Stimulated activated CD8-positive, alpha-beta memory T cell treated with anti-CD3 and anti-CD28 coated beads, Interleukin-12 subunit alpha, Interleukin-12 subunit beta, amount 100 ng/mL, for 1 hour (primary cell): ENCODE measurements at places on chromosomes 6 and 20.

DNA sequence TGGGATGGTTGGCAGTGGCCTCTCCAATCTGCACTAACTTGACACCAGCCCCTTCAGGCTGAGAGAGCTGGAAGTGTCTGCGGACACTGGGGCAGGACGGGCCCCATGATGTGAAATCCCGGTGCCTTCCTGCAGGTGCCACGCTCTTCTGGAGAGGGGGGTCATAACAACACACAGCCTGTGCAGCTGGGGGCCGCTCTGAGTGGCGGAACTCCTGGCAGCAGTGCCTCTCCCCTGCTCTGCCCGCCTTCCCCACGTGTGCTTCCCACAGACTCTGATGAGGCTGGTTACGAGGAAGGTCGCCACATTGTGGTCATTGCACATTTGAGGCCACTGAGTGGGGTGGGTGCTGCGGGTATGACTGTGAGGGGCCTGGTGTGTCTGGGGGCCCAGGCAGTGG is 145.2 kb downstream of the DTNBP1 start:
- no peak for DNase-seq

GRCh38 chr20:25005661-25006060 is 13.1 kb upstream of the APMAP start:
- no peak for DNase-seq

DNA sequence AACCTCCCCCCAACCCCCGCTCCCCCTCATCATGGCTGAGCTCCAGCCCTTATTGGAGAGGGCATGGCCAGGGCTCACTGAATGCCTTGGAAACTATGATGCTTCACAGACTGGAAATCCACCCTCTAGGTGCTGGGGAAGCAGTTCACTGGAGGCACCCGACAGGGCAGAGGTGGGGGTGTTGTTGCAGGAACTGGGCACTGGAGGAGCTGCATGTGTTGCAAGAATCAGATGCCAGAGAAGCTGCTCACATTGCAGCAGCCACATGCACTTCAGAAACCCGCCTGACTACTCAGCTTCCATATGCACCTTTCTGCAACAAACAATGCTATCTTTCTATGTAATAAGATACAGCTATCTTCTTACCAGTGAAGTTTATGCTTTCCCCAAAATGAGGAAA is 7.9 kb upstream of the TBPL1 start:
- DNase-seq, result no peak

GRCh38 chr20:35663516-35664465 is 909 bp downstream of the CPNE1 start:
- DNase-seq, result peak; percentile 28

DNA sequence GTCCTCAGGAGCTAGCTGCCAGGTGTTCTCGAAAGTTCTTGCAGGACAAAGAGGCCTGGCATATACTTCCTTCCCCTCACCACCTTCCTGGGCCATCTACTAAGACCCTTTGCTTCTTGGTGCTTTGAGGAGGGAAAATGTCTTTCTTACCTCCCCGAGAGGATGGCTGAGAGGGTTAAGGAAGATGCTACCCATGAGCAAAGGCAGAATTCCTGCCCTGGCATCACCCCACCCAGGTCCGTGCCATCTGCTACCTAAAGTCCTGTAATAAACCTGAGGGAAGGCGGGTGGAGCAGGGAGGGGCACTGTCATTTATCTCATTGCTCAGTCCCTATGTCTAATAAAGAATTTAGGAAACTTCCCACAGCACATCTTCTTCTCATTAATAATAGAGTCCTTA is 16.2 kb downstream of the GFOD1 start:
- DNase-seq, result no peak

- DNase-seq, result no peak
These were observed 181.0 kb downstream of the LRFN2 start for GRCh38 chr6:40406175-40406574.

- DNase-seq, result no peak
These were observed 370.3 kb upstream of the JARID2 start for GRCh38 chr6:14875481-14876063.

GRCh38 chr6:93453956-93454355 is 34.6 kb upstream of the EPHA7 start:
- DNase-seq, result no peak

DNA sequence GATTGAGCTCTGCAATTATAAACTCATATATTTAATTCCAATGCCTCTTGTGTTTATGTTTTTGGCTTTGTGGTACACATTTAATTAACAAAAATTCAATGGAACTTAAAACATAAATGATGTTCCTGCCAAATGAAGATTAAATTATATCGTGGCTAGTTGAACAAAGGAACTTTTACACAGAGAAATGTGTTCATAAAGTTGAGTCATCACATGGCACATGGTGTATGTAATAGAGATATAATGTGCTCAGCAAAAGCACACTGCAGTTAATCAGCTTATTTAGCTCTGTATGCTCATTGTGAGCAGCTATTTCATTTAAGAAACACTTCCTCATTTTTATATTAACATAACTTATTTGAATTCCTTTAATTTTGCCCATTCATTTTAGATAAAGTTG is 1295.6 kb upstream of the CITED2 start:
- no peak for DNase-seq

DNA sequence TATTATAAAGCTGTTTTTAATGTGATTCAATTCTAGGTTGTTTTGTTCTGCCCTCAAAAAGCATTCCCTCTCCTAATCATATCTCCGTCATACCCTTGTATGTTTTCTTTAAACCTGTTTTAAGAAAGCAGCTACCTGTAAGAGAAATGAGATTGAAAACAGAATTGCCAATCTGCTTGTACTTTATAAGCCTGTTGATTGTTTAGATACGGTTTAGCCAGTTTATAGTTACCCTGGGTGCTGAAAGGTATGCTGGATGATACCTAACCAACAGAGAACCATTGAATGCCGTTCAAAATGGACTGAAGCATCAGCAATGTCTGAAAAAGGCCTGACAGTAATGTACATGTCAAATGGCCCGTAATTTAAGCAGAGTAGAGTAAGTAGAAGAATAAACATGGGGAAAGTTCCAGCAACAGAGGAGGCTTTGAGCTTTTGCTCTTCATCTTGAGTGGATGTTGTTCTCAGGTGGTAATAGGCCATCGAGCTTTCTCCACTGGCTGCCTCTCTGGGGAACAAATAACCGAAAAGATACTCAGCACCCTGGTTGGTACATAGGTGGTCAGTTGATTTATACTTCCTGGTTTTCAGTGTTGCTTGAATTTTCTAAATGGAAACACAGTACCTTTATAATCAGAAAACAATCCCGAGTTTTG is 27.5 kb downstream of the PTPN1 start:
- DNase-seq, result no peak
